ENCODE measurements at places on chromosomes 2 and 18. TPM values are rescaled to one million over a fixed set of nuclear protein-coding genes. Genes with fewer than 3 reads are reported as not detected.

- DNase-seq: no peak
These were observed 201.7 kb upstream of the CXCR4 start for GRCh38 chr2:136319651-136320050.

DNA sequence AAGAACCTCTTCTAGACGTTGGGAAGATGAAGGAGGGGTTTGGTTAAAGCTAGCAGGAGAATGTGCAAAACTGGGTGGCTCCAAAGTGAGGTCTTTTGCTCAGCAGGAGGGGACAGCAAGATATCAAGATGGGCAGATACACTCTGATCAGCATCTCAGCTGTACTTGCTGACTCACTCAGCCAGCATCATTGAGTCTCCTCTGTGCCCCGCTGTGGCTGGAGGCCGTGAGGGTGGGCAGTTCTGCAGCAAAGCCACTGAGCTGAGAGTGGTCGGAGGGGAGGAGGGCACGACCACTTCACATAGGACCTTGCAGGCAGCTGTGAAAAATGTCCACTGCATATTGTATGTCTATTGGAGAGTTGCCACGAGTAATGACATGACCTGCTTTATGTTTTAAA lies 152.0 kb downstream of the CAPN13 start:
- no peak for DNase-seq

- DNase-seq: no peak
These were observed 59.5 kb upstream of the YWHAQ start for GRCh38 chr2:9690252-9690651.

DNA sequence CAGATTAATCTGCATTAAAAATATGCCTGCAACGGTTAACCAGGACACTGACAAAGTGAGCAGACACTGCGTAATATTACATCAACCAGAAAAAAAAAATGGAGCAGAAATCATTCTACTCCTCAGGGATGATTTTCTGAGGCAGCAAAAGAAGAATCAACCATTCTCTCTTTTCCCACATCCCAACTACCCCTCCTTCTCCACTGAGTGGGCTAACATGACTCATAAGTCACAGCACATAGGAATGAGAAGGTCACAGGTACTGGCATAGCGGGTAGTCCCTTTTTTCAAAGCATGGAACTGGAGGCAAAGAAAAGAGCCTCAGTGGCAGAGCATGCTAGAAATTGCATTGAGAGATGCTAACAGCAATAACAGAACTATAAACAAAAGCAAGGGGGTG lies 54.3 kb upstream of the TSPYL6 start:
- DNase-seq: no peak

LRRTM4 gene
- total RNA-seq: 0.23 TPM

- no peak for DNase-seq
These were observed 16.3 kb upstream of the IL1RN start for GRCh38 chr2:113111121-113111520.

MOGAT1 gene
- 102 TPM for total RNA-seq

- no peak for DNase-seq
These were observed 7.7 kb upstream of the ARID5A start for GRCh38 chr2:96528700-96529375.

C1QL2 gene
- total RNA-seq: not detected

DNA sequence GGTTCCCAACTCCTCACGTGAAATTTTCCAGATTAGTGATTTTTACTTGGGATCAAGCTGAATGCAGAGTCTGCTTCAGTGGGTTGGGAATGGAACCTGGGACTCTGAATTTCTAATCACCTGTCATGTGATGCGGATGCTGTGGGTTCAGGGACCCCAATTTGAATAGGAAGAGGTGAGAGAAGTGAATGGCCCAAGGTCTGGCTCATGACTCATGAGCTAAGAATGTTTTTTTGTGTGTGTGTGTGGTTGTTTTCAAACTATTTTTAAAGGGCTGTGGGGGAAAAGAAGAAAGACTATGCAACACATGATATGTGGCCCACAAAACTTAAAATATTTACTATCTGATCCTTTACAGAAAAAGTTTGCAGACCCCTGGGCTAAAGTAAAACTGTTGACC lies 108.5 kb upstream of the CYRIA start:
- DNase-seq: no peak

GRCh38 chr2:158718851-158719250 lies 76.3 kb upstream of the DAPL1 start:
- no peak for DNase-seq

COBLL1 gene
- total RNA-seq: 52.9 TPM

DIS3L2 gene
- 36.3 TPM for total RNA-seq

DNA sequence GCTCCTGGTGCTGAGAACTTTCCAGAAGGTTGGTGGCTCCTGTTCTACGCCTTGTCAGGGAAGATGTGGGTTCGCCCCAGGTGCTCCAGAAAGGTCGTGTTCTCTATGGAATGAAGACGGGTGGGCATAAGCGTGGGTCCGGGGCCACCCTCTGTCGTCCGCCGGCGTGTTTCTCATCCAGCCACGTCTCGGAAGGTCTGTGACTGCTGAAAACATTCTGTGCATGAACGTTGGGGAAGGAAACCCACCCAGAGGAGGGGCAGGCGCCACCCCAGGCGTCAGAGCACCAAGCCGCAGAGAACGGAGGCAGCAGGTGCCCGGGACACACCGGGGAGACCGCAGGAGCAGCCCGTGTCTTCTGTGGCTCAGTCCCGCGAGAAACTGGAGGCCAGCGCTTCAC lies 118.2 kb downstream of the RTP5 start:
- no peak for DNase-seq

BOLL gene
- total RNA-seq: not detected

DNA sequence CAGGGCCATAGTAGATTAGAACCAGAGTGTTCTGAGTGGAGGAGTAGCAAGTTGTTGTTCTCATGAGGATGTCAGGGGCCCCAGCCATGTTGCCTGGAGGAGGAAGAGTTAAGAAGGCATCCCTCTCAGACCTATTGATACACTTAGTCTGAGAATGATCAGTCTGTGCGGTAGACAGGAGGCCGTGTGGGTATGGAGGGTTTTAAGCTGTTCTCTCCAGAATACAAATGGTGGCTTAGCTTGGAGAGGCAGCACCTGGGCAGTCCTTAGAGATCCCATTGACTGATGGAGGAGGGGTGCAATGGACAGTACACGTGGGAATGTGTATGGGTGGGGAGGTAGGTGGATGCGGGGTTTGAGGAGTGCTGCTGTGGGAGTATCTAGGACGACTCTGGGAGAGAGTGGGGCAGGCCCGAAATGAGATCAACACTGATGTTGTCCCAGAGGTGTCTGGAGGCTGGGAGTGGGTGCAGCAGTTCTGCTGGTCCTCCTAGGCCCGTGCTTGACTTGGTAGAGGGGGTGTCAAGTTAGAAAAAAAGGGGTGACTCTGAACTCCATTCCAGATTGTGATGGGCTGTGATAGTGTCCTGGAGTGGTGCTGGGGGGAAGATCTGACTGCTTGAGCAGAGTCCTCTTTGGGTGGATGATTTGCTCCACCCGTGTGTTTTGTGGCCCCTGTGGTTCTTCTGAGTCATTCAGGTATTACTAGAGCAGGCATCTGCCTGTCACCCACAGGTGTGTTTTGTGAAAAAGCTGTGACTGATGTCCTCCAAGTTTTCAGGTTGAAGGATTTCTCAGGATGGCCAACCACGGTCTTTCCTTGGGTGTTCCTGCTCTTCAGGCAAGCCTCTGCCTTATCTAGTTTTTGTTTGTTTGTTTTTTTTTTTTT lies 44.7 kb downstream of the C2orf42 start:
- no peak for DNase-seq

DNA sequence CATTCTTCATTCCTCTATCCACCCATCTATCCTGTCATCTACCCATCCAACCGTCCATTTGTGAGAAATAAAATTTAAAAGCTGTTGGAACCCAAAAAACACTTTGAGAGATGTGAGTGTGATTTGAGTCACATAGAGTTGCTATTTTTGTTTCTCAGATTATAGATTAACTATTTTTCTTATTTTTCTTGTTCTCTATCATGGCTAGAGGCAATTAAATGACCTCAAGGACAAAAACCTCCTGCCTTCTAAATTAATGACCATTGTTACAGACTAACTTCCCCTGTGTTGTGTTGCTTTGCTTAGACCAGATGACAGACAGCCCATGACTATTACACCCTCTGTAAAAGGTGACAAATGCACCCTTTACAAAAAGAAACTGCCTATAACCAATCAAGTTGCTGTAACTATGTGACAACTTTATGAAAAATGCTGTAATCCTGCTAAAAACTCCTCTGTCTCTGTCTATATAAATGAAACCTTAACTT lies 207.9 kb upstream of the CXCR4 start:
- no peak for DNase-seq

POTEC gene
- not detected for total RNA-seq

PTPRN gene
- total RNA-seq: 0.60 TPM

DNA sequence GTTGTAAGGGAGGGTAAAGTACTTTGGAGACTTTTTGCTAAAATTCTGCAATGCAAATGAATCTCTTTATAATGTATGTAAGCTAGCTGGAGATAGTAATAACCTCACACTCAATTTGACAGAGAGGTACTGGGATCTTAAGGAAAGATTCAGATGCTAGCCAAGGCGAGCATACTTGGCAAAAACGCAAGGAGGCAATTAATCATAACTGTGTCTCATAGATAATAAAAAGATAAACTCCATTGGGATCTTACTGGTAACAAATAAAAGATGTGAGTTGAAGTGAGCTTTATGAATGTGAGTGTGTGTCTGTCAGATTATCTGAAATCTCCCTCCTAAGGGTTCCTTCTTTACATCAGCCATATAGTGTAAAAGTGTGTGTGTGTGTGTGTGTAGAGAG lies 533.0 kb downstream of the TMX3 start:
- DNase-seq: no peak

- no peak for DNase-seq
These were observed 311.6 kb downstream of the DSC3 start for GRCh38 chr18:30730915-30731314.

DNA sequence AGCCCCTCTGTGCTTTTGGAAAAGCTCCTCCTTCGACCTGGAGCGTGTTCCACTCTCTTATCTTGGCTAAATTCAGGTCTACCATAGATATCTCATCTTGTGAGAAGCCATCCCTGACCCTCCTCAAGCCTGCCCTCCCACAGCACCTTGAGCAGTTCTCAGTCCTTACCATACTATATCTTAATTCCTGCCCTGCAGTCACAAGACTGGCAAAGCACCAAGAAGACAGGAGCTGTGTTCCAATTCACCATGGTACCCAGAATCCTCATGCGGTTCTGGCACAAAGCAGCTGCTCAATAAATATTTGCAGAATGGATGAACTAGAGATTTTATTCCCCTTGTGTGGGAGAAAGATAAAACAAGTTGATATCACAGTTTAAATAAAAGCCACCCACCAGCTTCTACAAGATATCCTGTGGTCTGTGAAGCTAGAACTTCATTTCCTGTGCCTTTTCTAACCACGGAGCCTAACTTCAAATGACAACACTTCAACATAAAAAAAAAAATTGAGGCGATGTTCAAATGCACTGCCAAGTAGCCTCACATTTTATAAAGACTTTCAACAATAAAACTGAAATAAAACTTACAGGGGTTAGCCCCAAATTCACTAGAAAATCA lies 19.5 kb downstream of the MARCHF4 start:
- DNase-seq: no peak

DNA sequence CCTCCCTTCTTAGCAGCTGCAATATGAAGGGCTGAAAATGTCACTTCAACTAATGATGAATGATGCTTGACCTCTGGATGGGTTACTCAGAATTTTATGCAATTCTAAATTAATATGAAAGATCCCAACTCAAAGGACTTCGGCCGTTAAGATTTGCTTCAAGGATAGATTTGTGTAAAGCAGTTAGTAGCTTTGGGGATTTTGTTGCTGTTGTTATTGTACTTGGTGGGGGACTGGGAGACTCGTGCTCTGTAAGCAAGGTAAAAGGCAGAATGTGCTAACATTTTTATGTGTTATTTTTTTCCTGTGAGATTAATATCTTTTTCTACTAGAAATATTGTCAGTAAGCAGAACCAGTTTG lies 478.8 kb downstream of the ARHGAP15 start:
- DNase-seq: no peak

DNA sequence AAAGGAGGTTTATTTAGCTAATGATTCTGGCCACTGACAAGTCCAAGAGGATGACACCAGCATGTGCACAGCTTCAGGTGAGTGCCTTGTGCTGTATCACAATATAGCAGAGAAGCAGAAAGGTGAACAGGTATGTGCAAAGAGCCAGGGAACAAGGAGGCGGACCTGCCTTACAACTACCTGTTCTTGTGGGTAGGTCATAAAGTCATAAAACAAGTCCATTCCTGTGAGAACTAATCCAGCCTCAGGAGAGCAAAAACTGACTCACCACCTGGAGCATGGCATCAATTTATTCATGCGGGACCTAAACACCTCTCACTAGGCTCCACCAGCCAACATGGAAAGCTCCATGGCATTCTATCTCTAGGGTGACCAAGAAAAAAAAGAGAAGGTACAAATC lies 234.2 kb downstream of the ASXL3 start:
- DNase-seq: no peak

GALR1 gene
- 0.09 TPM for total RNA-seq

CTDP1 gene
- 27.3 TPM for total RNA-seq

- peak; percentile 24 for DNase-seq
These were observed 183.4 kb upstream of the RASGRP3 start for GRCh38 chr2:33292981-33293595.

- no peak for DNase-seq
These were observed 411.5 kb upstream of the SMIM21 start for GRCh38 chr18:75839041-75839440.

- DNase-seq: no peak
These were observed 103.8 kb downstream of the RAPGEF4 start for GRCh38 chr2:172839446-172839845.

- DNase-seq: no peak
These were observed 245.2 kb upstream of the STON1 start for GRCh38 chr2:48284621-48285212.

- DNase-seq: peak; percentile 37
These were observed 261.4 kb downstream of the TWIST2 start for GRCh38 chr2:239109041-239109927.

PROKR1 gene
- not detected for total RNA-seq

DNA sequence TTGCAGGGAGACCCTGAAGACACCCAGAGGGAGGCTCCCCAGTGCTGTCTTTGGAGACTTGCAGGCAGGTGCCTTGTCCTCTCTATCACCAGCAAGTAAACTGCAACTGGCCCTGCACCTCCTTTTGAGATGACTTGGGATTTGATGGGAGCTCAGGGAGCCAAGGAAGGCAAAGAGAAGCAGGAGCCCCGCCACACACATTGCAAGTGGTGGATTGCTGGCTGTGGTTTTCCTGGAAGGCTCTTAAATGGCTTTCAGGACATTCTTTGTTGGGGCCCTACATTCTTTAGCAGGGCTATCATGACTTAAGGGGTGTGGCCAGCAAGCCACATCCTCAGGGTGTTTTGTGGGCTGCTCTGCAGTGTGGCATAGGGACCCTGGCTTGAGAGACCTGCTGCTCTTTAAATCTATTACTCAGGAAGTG lies 39.9 kb upstream of the CDC42EP3 start:
- no peak for DNase-seq

DNA sequence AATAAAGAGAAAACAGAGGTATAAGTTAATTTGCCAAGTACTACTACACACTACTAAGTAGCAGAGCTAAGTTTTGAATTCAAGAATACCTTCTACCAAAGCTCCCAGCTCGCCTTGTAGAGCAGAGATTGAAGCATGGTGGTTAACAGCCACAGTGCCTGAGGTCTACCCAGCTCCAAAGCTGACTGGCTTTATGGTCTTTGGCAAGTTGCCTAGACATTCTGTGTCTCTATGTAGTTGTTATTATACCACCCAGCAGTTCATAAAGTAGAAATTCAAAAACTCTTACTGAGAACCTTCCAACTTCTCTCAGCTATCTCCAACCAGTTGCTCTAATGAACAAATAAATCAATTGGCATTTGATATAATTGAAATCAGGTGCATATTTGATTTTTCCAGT lies 87.8 kb downstream of the PDE11A start:
- no peak for DNase-seq

TUBB8B gene
- not detected for total RNA-seq
